Activated naive CD4-positive, alpha-beta T cell treated with anti-CD3 and anti-CD28 coated beads, Interleukin-2, amount 50 U/mL, for 72 hours (primary cell): ENCODE measurements at places on chromosomes 5 and 9.

- no peak for DNase-seq
Measured at GRCh38 chr9:3457175-3457574, 68.6 kb downstream of the RFX3 start.

- no peak for DNase-seq
Measured at GRCh38 chr5:50958852-50959457, 292.5 kb downstream of the PARP8 start.

DNA sequence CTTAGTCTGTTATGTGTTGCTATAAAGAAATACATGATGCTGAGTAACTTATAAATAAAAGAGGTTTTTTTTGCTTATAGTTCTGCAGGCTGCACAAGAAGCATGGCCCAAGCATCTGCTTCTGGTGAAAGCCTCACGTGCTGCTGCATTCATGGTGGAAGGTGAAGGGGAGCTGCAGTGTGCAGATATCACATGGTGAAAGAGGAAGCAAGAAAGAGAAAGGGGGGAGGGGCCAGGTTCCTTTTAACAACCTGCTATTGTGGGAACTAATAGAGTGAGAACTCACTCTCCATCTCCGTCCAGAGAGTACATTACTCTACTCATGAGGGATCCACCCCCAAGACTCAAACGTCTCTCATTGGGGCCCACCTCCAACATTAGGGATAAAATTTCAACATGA is 12.5 kb upstream of the PARP8 start:
- DNase-seq = no peak

DNA sequence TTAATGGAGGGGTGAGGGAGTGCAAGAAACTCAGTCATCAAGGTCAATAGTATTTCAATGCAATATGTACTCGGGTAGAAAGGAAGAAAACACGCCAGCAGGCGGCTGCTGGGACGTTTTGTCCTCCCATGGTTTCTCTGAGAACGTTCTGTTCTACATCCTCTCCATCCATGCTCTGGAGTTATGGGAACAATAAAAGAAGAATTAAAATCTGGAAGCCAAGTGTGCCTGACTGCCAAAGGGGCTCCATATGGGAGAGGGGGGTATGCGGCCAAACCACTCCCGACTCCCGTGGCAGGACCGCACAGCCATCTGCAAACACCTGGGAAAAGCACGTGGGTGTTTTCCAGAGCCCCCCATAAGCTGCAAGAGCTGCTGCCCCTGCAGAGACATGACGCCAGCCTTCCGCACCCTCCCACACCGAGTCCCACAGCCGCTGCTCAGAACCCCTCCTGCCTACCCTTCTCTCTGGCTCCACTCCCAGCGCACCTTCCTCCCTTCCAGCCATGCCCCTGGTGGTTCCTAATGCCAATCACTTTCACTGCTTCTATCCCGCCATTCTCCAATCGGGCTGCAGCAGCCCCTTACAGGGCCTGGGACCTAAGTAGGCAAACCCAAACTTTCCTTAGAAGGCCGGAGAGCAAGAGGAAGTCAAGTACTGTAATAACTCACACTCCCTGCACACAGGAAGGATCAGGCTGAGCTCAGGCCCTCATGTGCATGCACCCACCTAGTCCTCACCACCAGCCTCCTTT is 241.6 kb downstream of the SYK start:
- DNase-seq = no peak

DNA sequence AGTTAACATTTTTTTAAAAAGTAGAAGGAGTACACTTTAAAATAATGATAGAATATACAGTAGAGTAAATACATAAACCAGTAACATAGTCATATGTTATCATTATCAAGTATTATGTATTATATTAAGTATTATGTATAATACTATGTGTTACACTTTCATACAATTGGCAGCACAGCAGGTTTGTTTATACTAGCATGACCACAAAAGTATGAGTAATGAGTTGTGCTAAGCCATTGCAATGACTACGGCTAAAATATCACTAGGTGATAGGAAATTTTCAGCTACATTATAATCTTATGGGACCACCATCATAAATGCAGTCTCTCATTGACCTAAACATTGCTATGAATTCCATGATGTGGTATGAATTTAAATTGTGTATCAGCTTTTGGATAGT is 506.0 kb downstream of the HTR1A start:
- no peak for DNase-seq

DNA sequence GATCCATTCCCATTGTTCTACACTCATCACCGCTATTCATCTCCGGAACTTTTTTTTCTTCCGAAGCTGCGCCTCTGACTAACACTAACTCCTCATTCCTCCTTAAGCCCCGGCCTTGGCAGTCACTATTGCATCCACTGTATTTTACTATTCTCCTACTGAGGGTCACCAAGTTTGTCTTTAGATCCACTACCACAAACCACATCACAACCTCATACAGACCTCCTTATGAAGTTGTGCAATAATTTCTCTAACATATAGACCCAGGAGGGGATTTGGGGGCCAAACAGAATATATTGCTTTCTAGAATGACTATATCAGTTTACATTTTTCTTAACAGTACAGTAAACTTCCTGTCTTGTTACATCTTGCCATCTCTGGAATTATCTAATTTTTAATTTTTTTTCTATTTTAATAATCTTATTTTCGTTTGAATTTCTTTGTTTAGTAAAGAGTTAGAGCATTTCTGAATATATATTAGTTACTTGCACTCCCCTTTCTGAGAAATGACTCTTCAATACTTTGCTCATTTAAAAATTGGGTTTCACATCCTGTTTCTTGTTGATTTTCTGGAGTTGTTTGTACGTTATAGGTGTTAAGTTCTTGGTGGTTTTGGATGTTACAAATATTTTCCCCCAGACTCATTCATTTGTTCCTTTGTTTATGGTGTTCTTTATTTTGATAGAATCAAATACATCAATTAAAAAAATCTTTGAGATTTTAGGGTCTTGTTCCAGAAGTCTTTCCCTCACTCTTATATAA is 37.1 kb downstream of the DMRT2 start:
- no peak for DNase-seq

DNA sequence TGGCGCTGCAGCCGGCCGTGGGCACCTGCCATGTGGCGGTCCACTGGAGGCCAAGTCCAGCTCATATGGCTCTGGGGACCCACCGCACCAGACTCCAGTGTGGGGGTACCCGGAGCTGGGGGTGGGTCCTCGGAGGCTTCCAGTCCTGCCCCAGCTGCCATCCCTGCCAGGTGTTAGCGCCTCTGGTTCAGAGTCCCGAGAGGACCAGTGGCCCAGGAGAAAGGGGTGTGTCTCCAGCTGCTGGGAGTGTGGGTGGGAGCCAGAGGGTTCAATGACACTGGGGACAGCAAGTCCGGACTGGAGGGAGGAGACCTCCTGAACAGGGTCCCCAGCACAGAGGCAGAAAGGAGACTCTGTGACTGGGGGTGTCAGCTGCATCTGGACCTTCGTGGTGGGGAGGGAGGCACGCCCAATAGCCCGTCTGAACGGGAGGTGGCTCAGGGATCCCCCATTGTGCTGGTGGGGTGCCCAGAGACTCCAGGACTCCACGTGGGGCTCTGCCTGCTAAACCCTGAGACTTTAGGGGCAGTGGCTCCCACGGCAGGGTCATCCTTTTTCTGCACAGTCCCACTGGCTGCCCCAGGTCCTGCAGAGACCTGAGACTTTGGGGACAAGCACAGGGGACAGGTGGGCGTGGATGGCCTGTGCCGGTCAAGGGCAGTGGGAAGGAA is 2.4 kb upstream of the AHRR start:
- DNase-seq = no peak

DNA sequence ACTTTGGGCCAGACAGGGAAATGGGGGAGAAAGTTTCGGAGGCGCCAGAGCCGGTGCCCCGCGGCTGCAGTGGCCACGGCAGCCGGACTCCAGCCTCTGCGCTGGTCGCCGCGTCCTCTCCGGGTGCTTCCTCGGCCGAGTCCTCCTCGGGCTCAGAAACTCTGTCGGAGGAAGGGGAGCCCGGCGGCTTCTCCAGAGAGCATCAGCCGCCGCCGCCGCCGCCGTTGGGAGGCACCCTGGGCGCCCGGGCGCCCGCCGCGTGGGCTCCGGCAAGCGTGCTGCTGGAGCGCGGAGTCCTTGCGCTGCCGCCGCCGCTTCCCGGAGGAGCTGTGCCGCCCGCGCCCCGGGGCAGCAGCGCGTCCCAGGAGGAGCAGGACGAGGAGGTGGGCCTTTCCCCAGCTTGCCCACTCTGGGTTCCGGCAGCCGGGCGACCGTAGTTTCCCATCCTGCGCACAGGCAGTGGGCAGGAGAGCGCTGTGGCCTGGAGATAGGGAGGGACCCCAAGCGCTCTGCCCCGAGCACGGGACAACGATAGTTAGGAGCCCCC is 516 bp downstream of the MAST4 start:
- peak; percentile 28 for DNase-seq

GRCh38 chr9:70034271-70034711 is 9.4 kb upstream of the MAMDC2 start:
- DNase-seq = no peak

DNA sequence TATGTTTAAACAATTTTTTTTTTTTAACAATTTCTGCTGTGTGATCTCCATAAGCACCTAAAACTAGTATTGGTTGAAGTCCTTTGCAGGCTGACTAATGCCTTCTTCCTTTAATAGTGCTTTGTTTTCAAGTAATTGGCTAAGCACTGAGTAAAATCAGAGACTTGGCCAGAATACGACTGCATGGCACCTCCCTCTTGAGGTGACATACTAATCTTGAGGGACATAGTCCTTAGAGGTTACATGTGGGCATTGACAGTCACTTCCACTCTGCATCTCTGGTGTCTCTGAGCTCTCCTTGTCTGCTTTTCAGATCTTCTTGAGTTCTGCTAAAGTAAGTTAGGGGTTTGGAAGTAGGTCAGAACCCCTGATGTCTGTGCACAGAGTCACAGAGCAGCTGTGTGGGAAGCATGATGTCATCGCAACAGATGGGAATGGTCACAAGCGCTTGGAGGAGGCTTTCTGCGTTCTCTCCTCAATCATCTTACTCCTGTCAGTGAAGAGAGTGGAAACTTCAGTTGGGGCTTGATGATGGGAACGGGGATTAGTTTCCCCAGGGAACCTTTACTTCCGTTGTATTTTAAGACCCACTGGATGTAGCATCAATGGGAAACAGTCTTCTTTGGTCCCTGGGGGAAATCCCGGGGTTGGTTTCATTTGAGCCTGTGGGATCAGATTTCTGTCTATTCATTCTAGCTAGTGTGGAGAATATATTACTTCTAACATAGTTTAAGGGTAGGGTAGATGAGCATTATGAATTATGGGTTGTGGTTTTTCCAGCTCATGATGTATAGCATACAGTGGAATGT is 136.9 kb downstream of the ARHGAP26 start:
- no peak for DNase-seq

DNA sequence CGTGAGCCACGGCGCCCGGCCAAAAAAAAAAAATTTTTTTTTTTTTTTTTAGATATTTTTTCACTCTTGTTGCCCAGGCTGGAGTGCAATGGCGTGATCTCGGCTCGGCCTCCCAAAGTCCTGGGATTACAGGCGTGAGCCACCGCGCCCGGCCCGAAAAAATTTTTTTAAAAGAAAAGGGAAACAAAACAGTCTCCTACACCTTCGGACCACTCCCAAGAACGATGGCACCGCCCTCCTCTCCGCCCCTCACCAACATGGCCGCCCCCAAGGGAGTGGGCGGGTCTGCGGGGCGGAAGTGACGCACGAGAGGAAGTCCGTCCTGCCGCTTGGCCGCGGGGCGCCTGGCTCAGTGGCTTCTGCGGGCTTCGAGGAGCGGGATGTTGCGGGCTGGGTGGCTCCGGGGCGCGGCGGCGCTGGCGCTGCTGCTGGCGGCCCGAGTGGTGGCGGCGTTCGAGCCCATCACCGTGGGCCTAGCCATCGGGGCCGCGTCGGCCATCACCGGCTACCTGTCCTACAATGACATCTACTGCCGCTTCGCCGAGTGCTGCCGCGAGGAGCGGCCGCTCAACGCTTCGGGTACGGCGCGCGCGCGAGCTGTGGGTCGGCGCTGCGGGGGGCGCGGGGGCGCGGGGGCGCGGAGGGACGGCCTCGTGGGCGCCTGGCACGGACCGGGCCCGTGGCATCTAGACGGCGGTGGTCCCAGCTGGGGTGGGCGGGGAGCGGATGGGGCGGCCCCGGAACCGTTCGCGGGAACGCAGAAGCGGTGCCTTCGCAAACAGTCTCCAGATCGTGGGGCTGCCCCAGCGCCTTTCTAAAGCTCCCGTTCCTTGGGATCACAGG is at the start of gene TOR1B:
Gene TOR1B, plus strand, starts transcription at position 352 of the 843 bp plus-strand sequence. Its CDS starts 29 bp downstream, at position 381.
- DNase-seq = peak; percentile 96

GRCh38 chr9:129007035-129007765 is 20.9 kb downstream of the SH3GLB2 start:
- no peak for DNase-seq

- DNase-seq = no peak
Measured at GRCh38 chr5:180647465-180647864, 1.9 kb downstream of the FLT4 start.

DNA sequence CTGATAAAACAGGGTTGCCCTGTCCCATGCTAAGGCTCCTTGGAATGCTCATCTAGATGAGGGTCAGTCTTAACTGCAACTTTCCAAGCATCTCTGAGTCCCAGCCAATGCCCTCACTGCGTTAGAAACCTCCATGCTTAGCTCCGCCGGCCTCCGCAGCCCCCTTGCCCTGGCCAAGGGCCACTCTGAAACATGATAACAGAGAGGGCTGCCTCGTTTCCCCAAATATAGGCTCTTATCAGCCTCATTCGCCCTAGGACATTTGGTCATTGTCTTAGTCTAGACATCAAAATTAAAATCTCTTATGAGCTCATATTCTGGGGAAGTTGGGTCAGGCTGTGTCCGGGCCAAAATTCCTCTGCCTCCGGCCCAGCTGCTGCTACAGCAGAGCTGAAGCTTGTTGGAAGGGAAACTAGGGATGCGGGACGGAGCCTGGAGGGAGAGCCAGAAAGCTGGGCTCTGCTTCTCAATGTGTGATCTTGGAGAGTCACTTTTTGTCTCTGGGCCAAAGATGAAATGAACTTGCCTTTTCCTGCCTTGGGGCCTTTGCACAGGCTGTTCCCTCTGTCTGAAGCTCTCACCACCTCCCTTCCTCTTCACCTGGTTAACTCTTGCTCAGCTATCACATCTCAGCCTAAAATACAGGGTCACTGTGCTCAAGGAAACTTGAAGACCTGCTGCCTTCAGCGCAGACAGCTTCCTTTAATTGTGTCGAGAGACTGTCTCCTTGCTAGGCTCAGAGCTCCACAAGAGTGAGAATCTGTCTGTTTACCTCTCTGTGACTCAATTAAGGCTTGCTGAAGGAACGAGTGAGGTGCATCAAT is 191.3 kb downstream of the RGS3 start:
- DNase-seq = peak; percentile 0

DNA sequence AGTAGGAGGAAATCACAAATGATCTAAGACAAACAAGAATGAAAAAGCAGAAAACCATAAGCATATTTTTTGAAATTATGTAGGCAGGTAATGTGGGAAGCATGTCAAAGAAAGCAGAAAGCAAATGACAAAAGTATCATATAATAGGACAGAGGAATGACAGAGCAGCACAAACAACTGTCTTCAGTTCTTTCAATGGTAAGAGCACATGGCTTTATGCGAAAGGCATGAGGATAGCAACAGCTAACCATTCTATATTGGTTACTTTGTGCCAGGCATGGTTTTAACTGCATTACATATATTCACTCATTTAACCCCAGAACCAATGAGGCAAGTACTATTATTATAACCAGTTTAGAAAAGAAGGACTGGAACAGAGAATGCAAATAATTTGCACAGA is 137.4 kb downstream of the FBXL7 start:
- DNase-seq = no peak
